Esophagus squamous epithelium (tissue), 5 donors: ENCODE measurements at places on chromosomes 2 and 18.

GRCh38 chr2:10476723-10477442 is 28.8 kb upstream of the ODC1 start:
- no peak for DNase-seq

- DNase-seq = no peak
Observed at GRCh38 chr2:206641226-206641625, 1.1 kb upstream of the FAM237A start.

DNA sequence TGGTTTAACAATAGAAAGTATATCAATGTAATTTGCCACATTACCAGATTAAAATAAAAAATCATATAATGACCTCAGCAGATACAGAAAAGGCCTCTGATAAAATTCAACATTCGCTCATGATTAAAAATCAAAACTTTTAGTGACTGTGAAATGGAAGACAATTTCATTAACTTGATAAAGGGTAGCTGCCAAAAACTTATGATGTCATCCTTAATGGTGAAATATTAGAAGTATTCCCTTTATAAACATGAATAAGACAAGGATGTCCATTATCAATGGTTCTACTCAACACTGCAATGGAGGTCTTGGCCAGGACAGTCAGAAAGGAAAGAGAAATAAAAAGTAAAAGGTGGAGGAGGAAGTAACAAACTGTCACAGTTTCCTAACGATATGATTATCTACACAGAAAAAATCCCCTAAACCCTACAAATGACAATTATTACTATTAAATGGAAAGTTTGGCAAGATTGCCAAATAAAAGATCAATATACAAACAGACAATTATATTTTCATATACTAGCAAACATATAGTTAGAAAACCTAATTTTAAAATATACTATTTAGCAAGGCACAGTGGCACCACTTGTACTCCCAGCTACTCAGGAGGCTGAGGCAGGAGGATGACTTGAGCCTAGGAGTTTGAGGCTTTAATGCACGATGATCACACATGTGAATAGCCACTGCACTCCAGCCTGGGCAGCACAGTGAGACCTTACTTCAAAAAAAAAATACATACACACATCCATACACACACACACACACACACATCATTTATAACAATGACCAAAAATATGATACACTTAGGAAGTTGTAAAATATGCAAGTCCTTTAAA is 12.8 kb downstream of the METTL8 start:
- no peak for DNase-seq

DNA sequence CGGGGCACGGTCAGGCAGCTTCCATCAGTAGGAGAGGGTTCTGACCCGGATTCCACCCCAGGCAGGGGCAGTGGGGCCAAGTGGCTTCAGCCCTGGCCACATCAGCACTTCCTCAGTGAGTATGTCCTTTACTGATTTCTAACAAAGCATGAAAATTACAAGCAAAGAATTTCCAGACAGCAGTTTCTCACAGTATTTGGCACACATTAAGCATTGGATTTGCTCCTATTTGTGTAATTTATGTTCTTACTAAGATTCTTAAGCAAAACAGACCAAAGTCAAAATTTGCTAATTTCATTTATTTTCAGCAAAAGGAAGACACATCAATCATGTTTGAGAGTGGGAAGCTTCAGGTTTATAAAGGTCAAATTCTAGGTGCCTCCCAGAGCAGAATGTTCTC is 73.3 kb upstream of the NFATC1 start:
- DNase-seq = no peak

DNA sequence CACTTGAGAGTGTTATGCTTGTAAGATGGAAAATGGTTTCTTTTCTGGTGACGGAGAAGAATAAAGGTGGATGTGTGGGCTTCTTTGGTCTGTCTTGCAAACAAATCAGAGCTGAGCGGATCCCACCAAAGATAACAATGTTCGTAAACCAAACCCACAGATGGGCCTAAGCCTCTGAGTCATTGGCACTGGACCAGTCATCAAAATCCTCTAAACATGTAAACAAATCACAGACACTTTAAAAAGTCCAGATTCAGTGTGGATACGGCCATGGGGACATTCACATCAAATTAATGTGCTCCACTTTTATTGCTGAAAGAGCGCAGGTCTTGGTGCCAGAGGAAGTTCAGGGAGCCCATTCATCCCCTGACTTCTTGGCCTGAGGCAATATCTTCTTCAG is 60.5 kb upstream of the TMEM200C start:
- no peak for DNase-seq

GRCh38 chr2:28527196-28527595 is 31.3 kb downstream of the PLB1 start:
- DNase-seq = no peak

- DNase-seq = no peak
Observed at GRCh38 chr2:232207174-232207573, 171.4 kb upstream of the ALPP start.

- DNase-seq = no peak
Observed at GRCh38 chr2:105287692-105288091, 41.8 kb downstream of the TGFBRAP1 start.

DNA sequence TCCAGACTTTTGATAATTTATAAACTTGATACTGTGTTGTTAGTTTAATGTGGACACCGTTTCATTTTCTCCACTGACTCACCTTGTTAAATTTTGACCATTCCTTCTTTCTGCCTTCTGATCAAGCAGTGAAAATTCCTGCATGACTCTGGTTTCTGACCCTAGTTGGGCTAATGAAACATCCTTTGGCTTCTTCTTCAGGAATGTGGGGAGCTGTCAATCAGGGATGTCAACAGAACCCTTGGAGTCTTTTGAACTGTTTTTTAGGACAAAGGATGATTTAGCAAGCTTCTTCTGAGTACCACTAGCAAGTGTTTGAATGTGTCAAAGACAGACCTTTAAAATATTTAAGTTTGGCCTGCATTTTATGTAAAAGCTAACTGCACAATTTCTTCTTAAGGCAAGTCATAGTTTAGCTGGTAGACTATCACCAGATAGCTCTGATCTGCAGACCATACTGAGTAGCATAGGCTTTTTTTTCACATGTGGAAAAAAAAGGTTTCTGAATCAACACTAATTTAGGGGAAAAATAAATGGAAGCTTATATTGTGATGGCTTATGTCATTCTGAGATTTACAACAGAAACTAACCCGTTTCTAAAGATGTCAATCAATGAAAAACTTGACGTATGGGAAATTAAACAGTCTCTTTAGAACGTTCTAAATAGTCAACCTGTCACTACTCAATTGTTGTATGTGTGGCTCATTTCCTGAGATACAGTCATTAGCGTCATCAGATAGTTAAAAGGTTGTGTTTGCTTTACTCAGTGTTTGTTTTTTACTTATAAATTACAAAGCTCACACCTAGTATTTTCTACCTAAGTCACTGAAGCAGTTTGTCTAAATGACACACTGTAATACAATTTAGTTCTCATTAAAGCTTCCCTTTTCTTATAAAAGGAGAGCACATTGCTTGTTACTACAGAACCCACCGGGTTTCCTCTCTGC is 311.4 kb downstream of the PTPRM start:
- no peak for DNase-seq

DNA sequence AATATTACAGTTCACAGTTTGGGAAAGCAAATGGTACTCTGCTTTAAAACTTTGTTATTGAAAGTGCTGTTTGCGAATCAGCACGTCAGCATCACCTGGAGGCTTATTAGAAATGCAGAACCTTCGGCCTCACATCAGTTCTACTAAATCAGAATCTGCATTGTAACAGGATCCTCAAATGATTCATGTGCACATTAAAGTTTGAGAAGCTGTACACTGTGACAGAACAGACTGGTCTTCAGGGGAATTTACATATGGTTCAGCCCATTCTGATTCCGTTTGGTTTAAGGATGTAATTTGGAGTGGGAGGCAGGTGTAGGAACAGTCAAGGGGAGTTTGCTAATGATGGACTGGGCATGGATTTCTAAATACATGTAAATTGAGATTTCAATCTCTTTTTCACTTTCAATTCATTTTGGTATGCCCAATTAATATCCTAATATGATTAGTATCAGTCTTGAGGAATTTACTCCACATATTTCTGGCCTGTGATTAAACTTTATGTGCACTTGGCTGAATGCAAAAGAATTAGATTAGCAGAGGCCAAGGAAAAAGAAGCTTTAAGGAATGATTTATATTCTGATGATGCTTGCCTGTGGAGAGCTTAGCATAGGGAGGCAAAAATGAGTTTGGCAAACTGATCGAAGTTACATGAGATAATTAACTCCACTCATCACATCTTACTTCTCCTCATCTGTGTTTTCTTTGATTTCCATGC is 248.8 kb downstream of the XIRP2 start:
- no peak for DNase-seq

DNA sequence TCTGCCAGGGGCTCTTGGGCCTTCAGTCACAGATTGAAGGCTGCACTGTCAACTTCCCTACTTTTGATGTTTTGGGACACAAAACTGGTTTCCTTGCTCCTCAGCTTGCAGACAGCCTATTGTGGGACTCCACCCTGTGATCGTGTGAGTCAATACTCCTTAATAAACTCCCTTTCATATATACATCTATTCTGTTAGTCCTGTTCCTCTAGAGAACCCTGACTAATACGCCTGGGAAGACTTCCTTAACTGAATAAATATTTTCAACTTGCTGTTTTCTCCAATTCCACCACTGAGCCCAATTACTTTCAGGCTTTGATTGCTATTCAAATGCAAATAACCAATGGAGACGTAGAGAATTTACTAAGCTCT is 61.4 kb upstream of the CCDC195 start:
- no peak for DNase-seq

DNA sequence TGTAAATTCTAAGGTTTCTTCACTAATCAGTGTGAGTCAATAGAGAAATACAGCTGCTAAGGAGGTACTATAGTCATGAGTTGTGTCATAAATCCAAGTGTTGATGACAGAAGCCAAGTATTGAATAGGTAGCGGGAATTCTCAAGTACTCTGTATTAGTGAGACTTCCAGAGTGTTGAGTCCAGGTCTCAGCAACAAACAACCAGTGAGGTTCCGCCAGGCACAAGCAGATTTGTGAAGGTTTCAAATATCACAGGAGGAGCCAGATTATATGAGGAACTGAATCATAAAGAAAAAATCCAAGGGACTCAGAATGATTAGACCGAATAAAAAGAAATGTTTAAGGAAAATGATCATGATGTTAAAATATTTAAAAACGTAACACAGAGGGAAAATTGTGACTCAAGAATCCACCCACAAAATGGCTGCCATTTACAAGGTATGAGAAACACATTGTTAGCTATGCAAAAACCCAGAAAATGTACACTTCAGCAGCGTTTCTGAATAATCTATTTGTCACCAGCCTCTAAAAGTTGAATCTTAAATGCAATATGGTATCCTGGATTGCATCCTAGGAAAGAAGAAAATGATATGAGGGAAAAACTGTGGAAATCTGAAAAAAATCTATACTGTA is 27.3 kb upstream of the EVA1A start:
- DNase-seq = no peak

- DNase-seq = no peak
Observed at GRCh38 chr2:224016963-224017362, 22.1 kb downstream of the SERPINE2 start.

DNA sequence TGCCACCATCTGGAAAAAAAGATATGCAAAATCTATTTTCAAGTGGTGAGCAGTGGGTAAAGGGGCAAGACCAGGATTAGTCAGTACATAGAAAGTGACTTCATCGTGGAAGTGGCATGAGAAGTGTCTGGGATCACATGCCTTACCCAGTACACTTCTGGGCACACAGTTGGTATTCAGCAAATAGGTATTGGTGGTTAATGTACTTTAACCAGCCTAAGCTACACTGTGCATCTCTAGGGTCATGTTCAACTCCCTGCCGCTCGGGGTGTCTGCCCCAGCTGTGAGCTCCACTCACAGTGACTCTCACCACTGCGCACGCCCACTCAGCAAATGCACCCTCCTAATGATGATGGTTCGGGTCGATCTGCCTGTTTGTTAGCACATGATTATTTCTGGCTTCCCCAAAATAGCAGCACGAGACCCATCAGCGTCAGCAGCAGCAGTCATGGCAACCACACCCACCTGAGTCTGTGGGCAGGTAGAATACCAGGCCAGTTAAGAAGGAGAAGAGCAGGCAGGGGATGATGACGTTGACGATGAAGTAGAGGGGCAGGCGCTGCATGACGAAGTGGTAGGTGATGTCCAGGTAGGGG is 11.1 kb downstream of the CHRNA1 start:
- DNase-seq = no peak

- no peak for DNase-seq
Observed at GRCh38 chr2:57562495-57562894, 484.1 kb upstream of the VRK2 start.

GRCh38 chr2:28583899-28584553 is 88.2 kb downstream of the PLB1 start:
- DNase-seq = no peak

DNA sequence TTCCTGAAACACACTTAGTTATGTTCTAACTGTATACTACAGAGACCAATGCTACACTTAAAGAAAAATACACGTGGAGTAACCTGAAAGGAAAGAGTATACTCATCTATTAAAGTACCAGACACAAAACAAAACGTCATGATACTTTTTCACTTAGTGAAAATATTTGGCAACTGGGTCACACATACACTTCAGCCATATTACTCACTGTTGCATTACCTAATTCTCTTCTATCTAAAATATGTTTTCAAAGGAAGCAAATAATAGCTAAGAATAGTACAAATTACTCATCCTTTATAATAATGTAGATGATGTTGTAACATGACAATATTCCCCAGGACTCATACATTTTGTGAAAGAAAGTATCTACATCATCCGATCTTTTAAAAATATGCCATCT is 76.5 kb upstream of the EPB41L3 start:
- DNase-seq = no peak

GRCh38 chr2:12192762-12193161 is 446.3 kb downstream of the LPIN1 start:
- DNase-seq = no peak

- DNase-seq = no peak
Observed at GRCh38 chr2:106061611-106062349, 132.3 kb downstream of the UXS1 start.
